ENCODE measurements at places on chromosomes 3 and 15. TPM values are rescaled to one million over a fixed set of nuclear protein-coding genes. Genes with fewer than 3 reads are reported as not detected.
A peak's percentile ranks its signal among the peaks of the same experiment; 100 is the strongest.

CYP1A2 gene
- not detected for total RNA-seq

ALCAM gene
- 26.1 TPM for total RNA-seq

GHRL gene
- not detected for total RNA-seq

OR5K2 gene
- not detected for total RNA-seq

CHRD gene
- total RNA-seq: 172 TPM

CCDC13 gene
- total RNA-seq: 2.1 TPM

MUC4 gene
- not detected for total RNA-seq

BOC gene
- total RNA-seq: 31.3 TPM

PARP14 gene
- 58.8 TPM for total RNA-seq

IGSF10 gene
- total RNA-seq: 1.7 TPM

GRCh38 chr3:197874653-197875052, 75.3 kb upstream of the RPL35A start:
- no peak for DNase-seq
- no peaks in the 10 kb centered on the region for H3K4me1 ChIP-seq
- no peak overlapping the region for H3K27ac ChIP-seq
- H3K36me3 ChIP-seq: peaks cover 62% of the 10 kb centered on the region
- no peak overlapping the region for H3K4me3 ChIP-seq
- H3K27me3 ChIP-seq: no peaks in the 10 kb centered on the region

GRCh38 chr3:181567311-181568075, 144.2 kb upstream of the SOX2 start:
- no peaks in the 10 kb centered on the region for H3K27me3 ChIP-seq
- H3K36me3 ChIP-seq: no peaks in the 10 kb centered on the region
- H3K4me3 ChIP-seq: no peak overlapping the region

DNA sequence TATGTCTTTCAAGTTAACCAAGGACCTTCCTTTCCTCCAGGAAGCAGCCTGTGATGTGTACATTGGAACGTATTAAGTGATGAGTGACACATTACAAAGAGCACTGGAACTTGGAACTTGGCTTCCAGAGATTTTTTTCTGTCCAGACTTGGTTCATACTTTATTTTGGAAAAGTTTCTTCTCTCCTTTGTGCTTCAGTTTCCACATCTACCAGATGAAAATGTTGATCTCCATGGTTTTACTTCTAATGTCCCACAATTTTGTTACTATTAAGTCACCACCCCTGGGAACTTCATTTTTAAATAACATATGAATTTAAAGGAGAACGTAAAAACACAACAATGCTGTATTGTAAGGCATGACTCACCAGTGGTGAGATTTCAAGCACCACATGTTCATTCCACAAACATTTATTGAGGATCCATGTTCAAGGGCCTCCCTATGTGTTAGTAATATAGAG, 290.7 kb upstream of the LMCD1 start:
- DNase-seq: no peak
- no peaks in the 10 kb centered on the region for H3K27me3 ChIP-seq
- no peaks in the 10 kb centered on the region for H3K36me3 ChIP-seq
- H3K4me1 ChIP-seq: no peaks in the 10 kb centered on the region

DNA sequence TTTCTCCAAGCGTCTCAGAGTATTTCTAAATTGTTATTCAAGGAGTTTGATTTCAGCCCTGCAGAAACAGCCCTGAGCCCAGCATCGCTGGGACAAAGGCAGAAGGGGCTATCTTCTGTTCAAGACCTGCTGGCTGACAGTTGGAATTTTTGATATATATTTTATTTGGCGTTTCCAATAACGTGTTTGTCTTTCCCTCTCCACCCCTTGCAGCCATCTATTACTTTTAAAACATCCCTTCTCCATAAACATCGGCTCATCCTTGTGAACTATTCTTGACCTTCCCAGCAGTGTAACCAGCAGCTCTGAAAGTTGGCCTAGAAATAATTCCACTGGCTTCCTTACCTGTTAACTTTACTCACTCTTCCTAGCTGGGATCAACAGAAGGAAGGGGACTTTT, 5.5 kb upstream of the MEIS2 start:
- H3K36me3 ChIP-seq: no peaks in the 10 kb centered on the region
- H3K27me3 ChIP-seq: no peaks in the 10 kb centered on the region
- no peak for DNase-seq
- H3K27ac ChIP-seq: no peak overlapping the region
- H3K4me1 ChIP-seq: peaks cover 6% of the 10 kb centered on the region

GRCh38 chr3:154568064-154568463, 138.1 kb upstream of the GPR149 start:
- no peaks in the 10 kb centered on the region for H3K4me1 ChIP-seq
- H3K4me3 ChIP-seq: no peak overlapping the region
- no peaks in the 10 kb centered on the region for H3K27me3 ChIP-seq
- no peak overlapping the region for H3K27ac ChIP-seq
- H3K36me3 ChIP-seq: no peaks in the 10 kb centered on the region

- no peaks in the 10 kb centered on the region for H3K27me3 ChIP-seq
- DNase-seq: peak; percentile 71
- no peaks in the 10 kb centered on the region for H3K36me3 ChIP-seq
- no peak overlapping the region for H3K4me3 ChIP-seq
- no peaks in the 10 kb centered on the region for H3K4me1 ChIP-seq
Measured at GRCh38 chr3:143302638-143303171, 183.1 kb downstream of the CHST2 start.

GRCh38 chr15:72387741-72388140, 10.4 kb upstream of the TMEM202 start:
- no peaks in the 10 kb centered on the region for H3K4me1 ChIP-seq
- no peaks in the 10 kb centered on the region for H3K27me3 ChIP-seq
- no peak overlapping the region for H3K27ac ChIP-seq
- no peak for DNase-seq
- no peaks in the 10 kb centered on the region for H3K36me3 ChIP-seq
